Thyroid gland (tissue), 4 donors: ENCODE measurements at places on chromosomes 7 and 10. TPM values are rescaled to one million over a fixed set of nuclear protein-coding genes. Genes with fewer than 3 reads are reported as not detected.
A peak's percentile ranks its signal among the peaks of the same experiment; 100 is the strongest.

Gene AKAP9
- total RNA-seq: 150 TPM

GRCh38 chr7:77794000-77794399 is 4.2 kb downstream of the TMEM60 start:
- no peak overlapping the region for H3K4me3 ChIP-seq
- H3K27me3 ChIP-seq: no peaks in the 10 kb centered on the region
- H3K36me3 ChIP-seq: no peaks in the 10 kb centered on the region
- DNase-seq: no peak

GRCh38 chr7:29192811-29193210 is 1.8 kb upstream of the CHN2 start:
- H3K4me3 ChIP-seq: no peak overlapping the region
- H3K4me1 ChIP-seq: peaks cover 15% of the 10 kb centered on the region
- no peaks in the 10 kb centered on the region for H3K36me3 ChIP-seq
- H3K27ac ChIP-seq: no peak overlapping the region
- H3K27me3 ChIP-seq: no peaks in the 10 kb centered on the region

DNA sequence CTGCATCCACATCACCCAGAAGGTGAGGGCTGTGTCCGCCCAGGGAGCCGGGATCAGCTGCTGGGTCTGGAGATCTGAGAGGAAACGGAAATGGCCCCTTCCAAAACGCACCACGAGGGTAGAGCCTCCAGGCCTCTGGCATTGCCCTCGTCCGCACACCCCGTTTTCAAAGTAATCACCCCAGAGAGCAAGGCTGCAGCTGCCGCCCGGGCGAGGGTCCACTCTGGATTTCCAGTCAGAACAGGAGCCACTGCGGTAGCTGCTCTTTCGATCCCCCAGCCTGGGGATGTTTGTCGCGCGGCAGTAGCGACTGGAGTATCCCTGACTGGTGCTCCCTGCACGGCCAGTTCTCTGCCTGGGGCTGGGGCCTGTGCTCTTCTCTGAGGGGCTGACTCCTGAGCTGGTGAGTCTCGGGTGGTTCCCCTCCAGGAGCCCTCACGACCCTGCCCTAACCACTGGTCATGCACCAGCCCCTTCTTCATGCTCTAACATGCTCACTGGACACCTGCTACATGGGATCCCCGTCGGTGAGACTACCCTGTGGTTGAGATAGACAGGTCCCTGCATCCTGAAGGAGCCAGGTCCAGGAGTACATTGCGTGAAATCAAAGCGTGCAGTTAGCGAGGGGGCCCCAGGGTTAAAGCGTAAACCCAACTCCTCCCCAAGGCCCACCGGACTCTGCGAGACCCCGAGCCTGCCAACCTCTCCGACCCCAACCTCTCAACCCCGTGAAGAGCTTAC is 99.2 kb downstream of the FOXL3 start:
- no peaks in the 10 kb centered on the region for H3K27me3 ChIP-seq
- H3K27ac ChIP-seq: no peak overlapping the region
- no peaks in the 10 kb centered on the region for H3K36me3 ChIP-seq
- no peak for DNase-seq
- H3K4me1 ChIP-seq: peaks cover 9% of the 10 kb centered on the region

Gene DEPP1
- 45.1 TPM for total RNA-seq

Gene GIMAP7
- total RNA-seq: 12.4 TPM

Gene IDI1
- total RNA-seq: 44.0 TPM

GRCh38 chr10:129951101-129951969 is 12.7 kb downstream of the EBF3 start:
- peaks cover 1% of the 10 kb centered on the region for H3K27me3 ChIP-seq
- H3K36me3 ChIP-seq: no peaks in the 10 kb centered on the region
- no peak for DNase-seq

Gene PHKG1
- total RNA-seq: 2.1 TPM

DNA sequence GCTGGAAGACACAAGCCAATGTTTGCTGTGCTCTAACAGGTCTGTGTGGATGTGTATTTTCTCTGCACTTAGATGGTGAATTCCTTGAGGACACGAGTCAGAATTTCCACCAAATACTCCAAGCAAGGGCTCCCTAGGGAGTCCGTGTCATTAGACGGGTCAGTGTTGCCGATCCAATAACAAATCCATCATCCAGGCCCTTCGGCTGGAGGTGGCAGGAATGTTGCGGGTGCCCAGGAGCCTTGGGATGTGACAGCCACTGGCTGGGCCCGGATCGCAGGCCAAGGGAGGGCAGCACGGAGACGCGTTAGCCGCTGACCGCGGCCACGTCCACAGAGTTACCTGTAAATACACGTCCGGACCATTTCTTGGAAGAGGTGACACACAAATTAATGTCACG is 186.8 kb downstream of the WDR37 start:
- no peak for DNase-seq
- peaks cover 6% of the 10 kb centered on the region for H3K27me3 ChIP-seq
- H3K4me1 ChIP-seq: no peaks in the 10 kb centered on the region
- H3K27ac ChIP-seq: no peak overlapping the region
- H3K36me3 ChIP-seq: no peaks in the 10 kb centered on the region
- H3K4me3 ChIP-seq: no peak overlapping the region

Gene FGFBP3
- total RNA-seq: 2.1 TPM

DNA sequence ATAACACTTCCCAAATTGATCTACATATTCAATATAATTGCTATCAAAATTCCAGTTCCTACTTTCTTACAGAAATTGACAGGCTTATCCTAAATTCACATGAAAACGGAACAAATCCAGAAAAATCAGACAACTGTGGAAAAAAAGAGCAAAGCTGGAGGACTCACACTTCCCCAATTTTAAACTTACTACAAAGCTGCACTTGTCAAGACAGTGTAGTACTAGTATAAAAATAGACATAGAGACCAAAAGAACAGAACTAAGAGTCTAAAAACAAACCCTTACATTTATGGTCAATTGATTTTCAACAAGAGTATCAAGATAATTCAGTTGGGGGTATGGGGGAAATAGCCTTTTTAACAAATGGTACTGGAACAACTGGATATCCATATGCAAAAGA is 27.5 kb downstream of the LMBR1 start:
- H3K4me1 ChIP-seq: no peaks in the 10 kb centered on the region
- no peak for DNase-seq
- H3K27me3 ChIP-seq: no peaks in the 10 kb centered on the region
- no peak overlapping the region for H3K27ac ChIP-seq
- H3K36me3 ChIP-seq: no peaks in the 10 kb centered on the region

GRCh38 chr10:122375679-122376160 is 1.2 kb downstream of the PLEKHA1 start:
- peaks cover 8% of the 10 kb centered on the region for H3K4me1 ChIP-seq
- no peaks in the 10 kb centered on the region for H3K36me3 ChIP-seq
- H3K4me3 ChIP-seq: peak overlapping the region; percentile 69
- no peak for DNase-seq
- no peaks in the 10 kb centered on the region for H3K27me3 ChIP-seq

Gene UCN3
- not detected for total RNA-seq

Gene WDFY4
- total RNA-seq: 3.5 TPM

DNA sequence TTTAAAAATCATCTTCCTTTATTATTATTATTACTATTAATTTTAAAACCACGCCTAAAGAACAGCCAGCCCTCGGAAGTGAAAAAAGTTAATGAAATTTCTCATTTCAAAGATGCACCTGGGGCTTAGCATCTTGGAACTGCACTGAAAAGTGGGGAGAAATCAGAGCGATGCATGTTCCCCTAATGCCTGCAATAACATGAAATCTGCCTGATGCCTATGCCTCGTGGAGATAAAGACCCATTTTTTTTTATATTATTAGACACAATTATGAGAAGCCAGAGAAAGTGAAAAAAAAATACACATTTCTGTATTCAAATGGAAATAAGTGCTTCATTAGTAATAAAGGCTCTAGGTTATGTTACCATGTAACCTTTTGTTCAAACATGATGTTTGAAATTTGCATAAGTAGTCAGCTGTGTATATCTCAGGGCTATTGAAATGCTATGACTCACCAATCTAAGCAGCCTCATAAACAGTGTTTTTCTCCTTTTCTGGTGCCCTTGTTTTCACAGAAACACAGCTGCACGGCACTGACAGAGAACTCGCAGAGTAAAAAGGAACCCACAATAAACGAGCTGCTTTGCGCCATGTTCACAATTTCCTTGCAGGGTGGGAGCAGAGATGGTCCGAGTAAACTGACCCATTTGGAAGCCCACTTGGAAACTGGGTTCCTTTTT is 175.8 kb upstream of the PRKCQ start:
- no peak for DNase-seq
- no peak overlapping the region for H3K27ac ChIP-seq
- H3K27me3 ChIP-seq: no peaks in the 10 kb centered on the region
- H3K36me3 ChIP-seq: no peaks in the 10 kb centered on the region

Gene ESYT2
- total RNA-seq: 123 TPM

GRCh38 chr7:144834641-144835144 is 1.2 kb downstream of the TPK1 start:
- no peaks in the 10 kb centered on the region for H3K27me3 ChIP-seq
- peak overlapping the region; percentile 62 for H3K4me3 ChIP-seq
- peak overlapping the region; percentile 88 for H3K27ac ChIP-seq
- H3K4me1 ChIP-seq: peaks cover 7% of the 10 kb centered on the region

Gene NME8
- not detected for total RNA-seq

DNA sequence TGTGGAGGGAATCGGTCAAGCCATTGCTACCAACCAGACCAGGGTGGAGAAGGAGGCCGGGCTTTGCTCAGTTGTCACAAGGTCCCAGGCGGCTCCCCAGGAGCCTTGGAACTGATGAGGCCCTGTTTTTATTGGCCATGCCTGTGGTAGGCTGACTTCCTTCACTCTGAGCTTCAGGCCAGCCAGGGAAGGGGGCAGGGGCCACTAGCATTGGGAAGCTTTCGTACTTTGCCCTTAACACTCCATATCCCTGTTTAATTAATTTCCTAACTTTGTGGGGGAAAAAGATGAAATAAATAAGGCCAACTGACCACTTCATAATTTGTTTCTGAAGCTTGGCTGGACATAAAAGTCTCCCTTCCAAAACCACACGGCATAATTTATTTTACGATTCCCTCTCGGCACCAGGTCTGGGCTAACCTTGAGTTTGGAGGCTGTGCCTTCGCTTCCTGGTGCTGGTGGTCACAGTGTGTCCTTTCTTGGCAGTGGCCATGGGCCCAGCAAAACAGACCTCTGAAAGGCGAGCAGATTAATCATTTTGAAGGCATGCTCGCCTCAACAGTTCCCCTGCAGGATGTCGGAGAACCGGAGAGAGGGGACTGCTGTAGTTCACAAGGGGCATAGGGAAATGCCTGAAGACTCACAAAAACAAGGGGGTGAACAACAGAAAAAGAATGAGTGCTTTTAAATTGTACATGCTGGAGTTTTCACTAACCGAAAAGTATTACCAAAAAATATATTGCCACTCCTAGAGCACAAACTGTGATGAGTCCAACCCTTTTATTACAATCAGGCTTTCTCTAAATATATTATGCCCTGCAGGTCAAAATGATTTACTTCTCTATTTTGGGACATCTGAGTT is 966.0 kb downstream of the LRMDA start:
- no peak overlapping the region for H3K4me3 ChIP-seq
- H3K36me3 ChIP-seq: no peaks in the 10 kb centered on the region
- no peak overlapping the region for H3K27ac ChIP-seq
- peak; percentile 17 for DNase-seq
- peaks cover 30% of the 10 kb centered on the region for H3K4me1 ChIP-seq

GRCh38 chr7:129089521-129090212 is 34.8 kb upstream of the TNPO3 start:
- no peaks in the 10 kb centered on the region for H3K27me3 ChIP-seq
- no peaks in the 10 kb centered on the region for H3K36me3 ChIP-seq
- peaks cover 10% of the 10 kb centered on the region for H3K4me1 ChIP-seq
- H3K4me3 ChIP-seq: no peak overlapping the region
- peak overlapping the region; percentile 45 for H3K27ac ChIP-seq

Gene CTNNA3
- total RNA-seq: not detected

- peaks cover 5% of the 10 kb centered on the region for H3K4me1 ChIP-seq
- H3K27ac ChIP-seq: no peak overlapping the region
- no peaks in the 10 kb centered on the region for H3K36me3 ChIP-seq
- H3K27me3 ChIP-seq: no peaks in the 10 kb centered on the region
- no peak for DNase-seq
Observed at GRCh38 chr10:131729361-131729760, 171.4 kb upstream of the PPP2R2D start.

GRCh38 chr10:97685395-97685958 is 1.6 kb downstream of the AVPI1 start:
- peak overlapping the region; percentile 10 for H3K27ac ChIP-seq
- no peaks in the 10 kb centered on the region for H3K27me3 ChIP-seq
- peaks cover 41% of the 10 kb centered on the region for H3K4me1 ChIP-seq
- H3K4me3 ChIP-seq: no peak overlapping the region
- no peaks in the 10 kb centered on the region for H3K36me3 ChIP-seq

DNA sequence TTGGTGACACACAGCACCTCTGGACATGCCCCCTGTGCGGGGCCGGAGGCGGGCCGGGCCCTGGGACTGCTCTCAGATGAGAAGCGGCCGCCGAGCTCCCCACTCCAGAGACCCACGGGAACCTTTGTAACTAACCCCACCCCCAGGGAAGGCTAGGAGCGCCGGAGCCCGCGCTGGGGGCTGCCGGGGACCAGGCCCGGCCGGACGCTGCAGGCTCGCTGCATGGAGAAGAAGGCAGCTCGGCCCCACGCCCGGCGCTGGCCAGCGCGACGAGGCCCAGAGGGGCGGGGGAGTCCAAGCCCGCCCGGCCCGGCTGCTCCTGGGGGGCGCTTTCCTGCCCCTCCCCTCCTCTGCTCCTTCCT is 36.5 kb downstream of the AGAP3 start:
- H3K4me3 ChIP-seq: no peak overlapping the region
- peaks cover 16% of the 10 kb centered on the region for H3K4me1 ChIP-seq
- H3K36me3 ChIP-seq: peaks cover 56% of the 10 kb centered on the region
- H3K27ac ChIP-seq: no peak overlapping the region
- no peak for DNase-seq

DNA sequence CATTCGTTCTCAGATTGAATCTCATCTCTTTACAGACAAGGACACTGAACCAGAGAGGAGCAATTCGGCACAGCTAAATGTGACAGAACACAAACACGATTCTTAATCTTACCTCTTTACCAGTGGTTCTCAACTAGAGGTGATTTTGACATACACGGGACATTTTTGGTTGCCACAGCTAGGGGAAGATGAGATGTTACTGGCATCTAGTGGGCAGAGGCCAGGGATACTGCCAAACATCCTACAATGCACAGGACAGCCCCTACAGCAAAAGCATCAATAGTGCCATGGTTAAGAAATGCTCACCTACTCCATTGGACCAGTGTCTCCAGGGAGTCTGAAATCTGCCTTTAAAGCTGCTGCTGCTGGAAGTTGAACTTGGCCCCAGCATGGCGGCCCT is 27.3 kb downstream of the PDE1C start:
- H3K4me3 ChIP-seq: no peak overlapping the region
- no peaks in the 10 kb centered on the region for H3K4me1 ChIP-seq
- no peaks in the 10 kb centered on the region for H3K36me3 ChIP-seq
- no peaks in the 10 kb centered on the region for H3K27me3 ChIP-seq
- H3K27ac ChIP-seq: no peak overlapping the region
